HFFc6 (cell line): ENCODE measurements at places on chromosomes 5 and 9. TPM values are rescaled to one million over a fixed set of nuclear protein-coding genes. Genes with fewer than 3 reads are reported as not detected.
A peak's percentile ranks its signal among the peaks of the same experiment; 100 is the strongest.

Gene RMRP
- total RNA-seq: 11,538 to 33,001 TPM (median 30,112 TPM) in 3 replicates

Gene RNF224
- total RNA-seq: not detected in 3 replicates

Gene PAM
- total RNA-seq: 188 to 272 TPM (median 246 TPM) in 3 replicates

Gene SVEP1
- 5.5 and 6.7 TPM in 2 replicates for total RNA-seq

Gene DIRAS2
- total RNA-seq: not detected in 3 replicates

Gene SPINK7
- not detected in 3 replicates for total RNA-seq

Gene PCDHB7
- total RNA-seq: 0.38 to 0.91 TPM (median 0.51 TPM) in 3 replicates

Gene IRX2
- total RNA-seq: 3.2 to 4.9 TPM (median 4.8 TPM) in 3 replicates

Gene CDX1
- 0.11 TPM in 1 of 3 replicates, not detected in the others for total RNA-seq

GRCh38 chr9:4691795-4692194 lies 12.4 kb downstream of the CDC37L1 start:
- peak; percentile 72 for DNase-seq

- DNase-seq: peak; percentile 70
These were observed 23.6 kb upstream of the TNFSF8 start for GRCh38 chr9:114953959-114954358.

- DNase-seq: no peak
These were observed 336.3 kb downstream of the KDM4C start for GRCh38 chr9:7094052-7094451.

GRCh38 chr9:129331772-129332500 lies 153.9 kb upstream of the IER5L start:
- no peak for DNase-seq

GRCh38 chr5:59583151-59583809 lies 310.2 kb downstream of the PDE4D start:
- DNase-seq: no peak

DNA sequence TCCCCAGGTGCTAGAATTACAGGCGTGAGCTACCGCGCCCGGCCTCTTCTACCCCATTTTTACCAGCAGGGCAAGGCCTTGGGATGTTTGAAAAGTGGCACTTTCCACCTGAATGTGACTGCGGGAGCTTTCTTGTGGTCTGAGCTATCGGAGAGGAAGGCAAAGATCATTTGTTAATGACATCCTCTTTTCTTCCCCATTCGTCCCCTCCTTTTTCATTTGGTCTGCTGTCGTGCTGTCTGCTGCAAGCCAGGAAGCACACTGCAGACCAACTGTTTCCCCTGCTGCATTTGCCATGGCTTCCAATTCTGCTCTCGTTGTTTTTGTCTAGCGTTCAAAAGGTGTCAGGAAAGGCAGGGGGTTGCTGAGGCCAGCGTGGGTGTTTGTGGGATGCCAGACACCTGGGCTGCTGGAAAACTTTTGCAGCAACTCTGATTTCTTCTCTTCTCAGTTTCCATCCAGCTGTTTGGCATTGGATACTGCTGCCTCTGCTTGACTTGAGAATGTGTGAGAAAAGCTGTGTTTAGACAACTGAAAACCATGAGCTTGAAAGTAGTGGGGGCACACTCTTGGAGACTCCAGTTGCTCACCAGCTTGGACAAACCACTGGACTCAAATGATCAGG lies 196.4 kb upstream of the MSX2 start:
- no peak for DNase-seq

DNA sequence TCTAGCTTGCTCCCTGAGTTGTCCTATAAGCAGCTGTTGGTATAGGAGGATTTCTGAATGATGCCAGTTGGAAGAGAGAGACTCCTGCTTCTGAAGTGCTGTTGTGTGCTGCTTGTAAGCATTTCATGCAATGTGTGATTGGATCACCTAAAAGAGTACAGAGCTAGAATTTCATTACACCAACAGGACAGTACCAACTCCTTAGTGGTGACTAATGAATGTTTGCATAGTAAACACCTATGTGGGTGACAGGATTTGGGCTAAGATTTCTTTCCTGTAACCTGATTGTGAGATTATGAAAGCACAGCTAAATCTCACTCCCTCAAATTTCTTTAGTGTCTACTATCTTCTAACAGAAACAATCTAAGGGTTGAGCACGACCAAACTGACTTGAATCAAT lies 67.0 kb downstream of the GCNT1 start:
- no peak for DNase-seq

DNA sequence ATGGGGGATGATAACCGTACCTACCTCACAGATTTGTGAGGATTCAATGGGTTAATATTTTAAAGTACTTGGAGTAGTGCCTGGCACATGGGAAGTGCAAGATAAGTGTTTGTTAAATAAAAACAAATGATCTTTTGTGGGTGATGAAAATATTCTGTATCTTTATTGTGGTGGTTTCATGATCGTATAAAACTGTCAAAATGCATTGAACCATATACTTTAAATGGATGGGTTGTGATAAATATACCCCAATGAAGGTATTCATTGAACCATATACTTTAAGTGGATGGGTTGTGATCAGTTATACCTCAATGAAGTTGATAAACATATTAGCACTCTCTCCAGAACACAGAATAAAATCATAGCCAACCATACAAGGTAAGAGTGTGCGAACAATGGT lies 234.5 kb downstream of the CRB2 start:
- no peak for DNase-seq

- DNase-seq: no peak
These were observed 33.2 kb downstream of the MED27 start for GRCh38 chr9:132046456-132046855.

- peak; percentile 72 for DNase-seq
These were observed 18.6 kb downstream of the C9orf57 start for GRCh38 chr9:72041775-72042194.

DNA sequence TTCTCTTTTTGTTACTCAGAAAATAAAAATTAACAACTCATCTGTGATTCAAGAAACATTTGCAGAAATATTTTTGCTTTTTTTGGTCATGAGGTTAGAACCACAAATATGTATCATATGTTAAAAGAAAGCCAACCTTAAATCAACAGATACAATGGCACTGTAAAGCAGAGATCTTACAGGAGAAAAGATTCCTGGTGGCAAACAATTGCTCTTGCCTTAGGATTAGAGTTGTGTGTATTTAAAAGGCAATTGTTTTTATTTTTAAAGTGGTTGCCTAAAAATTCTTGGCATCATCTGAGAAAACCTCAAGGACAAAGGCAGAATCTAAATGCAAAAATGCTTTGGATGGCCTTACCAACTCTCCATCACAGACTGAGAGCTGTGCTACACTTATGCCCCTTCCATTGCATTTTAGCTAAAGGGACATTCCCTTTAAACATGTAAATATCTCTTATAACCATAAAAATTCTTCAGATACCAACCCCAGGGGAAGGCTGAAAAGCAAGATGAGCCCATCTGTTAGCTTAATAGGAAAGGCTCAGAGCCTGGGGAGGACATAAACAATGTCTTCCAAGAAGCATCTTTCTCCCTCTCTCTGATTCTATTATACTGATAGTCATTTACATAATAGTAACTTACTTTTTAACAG lies 100.4 kb downstream of the FAM114A2 start:
- DNase-seq: peak; percentile 3
